ENCODE measurements at places on chromosomes 13 and 19.

- DNase-seq, result no peak
Measured at GRCh38 chr13:18949489-18949761, 232.2 kb downstream of the TUBA3C start.

DNA sequence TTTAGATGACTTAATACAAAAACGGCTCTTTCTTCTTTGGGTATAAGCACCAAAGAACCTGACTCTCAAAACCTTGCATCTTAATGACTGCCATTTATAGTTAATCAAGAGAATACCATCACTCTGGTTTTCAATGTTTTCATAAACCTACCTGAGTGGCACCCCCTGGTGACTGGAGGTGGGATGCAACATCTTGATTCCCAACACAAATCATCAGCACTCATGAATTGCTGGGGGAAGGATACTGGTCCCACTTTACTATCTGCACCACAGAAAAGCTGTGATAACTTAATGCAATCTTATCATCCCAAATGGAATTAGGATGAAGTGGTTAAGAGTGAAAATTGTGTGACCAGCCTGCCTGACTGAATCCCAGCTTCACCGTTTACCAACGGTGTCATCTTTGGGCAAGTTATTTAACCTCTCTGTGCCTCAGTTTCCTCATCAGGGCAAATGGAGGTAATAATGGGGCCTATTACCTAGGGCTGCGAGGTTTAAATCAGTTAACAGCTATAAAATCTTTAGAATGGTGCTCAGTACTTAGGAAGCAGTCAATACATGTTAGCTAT lies 366.4 kb downstream of the KLF12 start:
- no peak for DNase-seq

- no peak for DNase-seq
Measured at GRCh38 chr13:45327253-45327955, 13.6 kb downstream of the TPT1 start.

DNA sequence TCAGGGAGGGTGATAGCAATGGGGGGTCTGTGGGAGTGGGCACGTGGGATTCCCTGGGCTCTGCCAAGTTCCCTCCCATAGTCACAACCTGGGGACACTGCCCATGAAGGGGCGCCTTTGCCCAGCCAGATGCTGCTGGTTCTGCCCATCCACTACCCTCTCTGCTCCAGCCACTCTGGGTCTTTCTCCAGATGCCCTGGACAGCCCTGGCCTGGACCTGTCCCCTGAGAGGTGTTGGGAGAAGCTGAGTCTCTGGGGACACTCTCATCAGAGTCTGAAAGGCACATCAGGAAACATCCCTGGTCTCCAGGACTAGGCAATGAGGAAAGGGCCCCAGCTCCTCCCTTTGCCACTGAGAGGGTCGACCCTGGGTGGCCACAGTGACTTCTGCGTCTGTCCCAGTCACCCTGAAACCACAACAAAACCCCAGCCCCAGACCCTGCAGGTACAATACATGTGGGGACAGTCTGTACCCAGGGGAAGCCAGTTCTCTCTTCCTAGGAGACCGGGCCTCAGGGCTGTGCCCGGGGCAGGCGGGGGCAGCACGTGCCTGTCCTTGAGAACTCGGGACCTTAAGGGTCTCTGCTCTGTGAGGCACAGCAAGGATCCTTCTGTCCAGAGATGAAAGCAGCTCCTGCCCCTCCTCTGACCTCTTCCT lies 9.3 kb upstream of the CEACAM7 start:
- DNase-seq, result no peak

DNA sequence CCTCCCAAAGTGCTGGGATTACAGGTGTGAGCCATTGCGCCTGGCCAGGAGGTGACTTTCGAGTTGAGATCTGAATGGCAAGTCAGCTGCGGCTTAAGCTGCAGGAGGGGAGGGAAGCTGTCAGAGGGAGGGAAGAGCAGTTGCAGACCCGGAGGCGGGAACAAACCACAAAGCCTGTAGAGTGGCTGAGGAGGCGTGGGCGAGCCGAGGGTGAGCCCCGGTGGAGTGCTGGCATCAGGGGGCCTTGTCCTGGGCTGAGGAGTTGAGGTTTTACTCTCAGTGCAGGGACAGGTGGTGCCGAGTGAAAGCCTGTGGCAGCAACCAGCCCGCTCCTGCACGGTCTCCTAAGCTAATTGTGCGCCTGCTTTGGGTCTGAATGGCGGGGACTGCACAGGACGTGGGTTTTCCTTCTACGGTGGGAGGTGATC lies 24.2 kb downstream of the PPP1R37 start:
- DNase-seq, result peak; percentile 69

DNA sequence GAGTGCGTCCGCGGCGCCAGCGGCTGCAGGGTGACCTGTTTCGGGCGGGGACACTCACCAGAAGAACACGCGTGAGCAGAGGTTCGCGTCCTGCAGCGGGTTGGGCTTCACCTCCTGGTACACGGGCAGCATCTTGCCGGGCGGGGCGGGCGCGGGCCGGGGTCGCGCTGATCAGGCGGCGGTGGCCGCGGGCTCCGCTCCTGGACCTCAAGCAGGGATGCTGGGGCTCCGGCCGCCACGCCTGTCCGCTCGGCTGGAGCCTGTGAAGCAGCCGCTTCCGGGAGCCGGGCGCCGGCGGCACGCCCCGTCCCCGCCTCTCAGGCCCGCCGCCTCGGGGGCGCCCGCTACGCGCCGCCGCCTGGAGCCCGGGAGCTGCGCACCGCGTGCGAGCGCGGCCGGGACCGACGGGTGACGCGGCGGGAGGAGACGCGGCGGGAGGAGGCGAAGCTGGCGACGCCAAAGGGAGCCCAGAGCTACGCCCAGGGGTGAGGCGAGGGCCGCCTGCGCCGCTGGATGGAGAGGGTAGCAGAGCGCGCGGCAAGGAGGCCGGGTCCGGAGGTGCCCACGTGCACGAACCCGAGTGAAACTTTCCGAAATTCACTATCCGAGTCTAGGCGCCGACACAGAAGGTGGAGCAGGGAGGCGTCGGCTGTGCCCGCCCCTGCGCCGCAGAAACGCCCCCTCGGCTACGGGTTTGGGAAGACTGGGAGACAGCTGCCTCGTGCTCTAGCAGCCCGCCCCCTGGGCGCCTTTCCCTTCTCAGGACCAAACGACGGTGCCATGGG lies at the start of gene ABCC4:
Gene ABCC4, minus strand, starts transcription at position 269 of the 785 bp plus-strand sequence. Its CDS starts 137 bp downstream, at position 132.
- peak; percentile 69 for DNase-seq

GRCh38 chr19:743168-743687 lies 7.7 kb upstream of the MISP start:
- DNase-seq, result no peak

GRCh38 chr19:41030651-41031050 lies 39.6 kb downstream of the CYP2B6 start:
- no peak for DNase-seq

DNA sequence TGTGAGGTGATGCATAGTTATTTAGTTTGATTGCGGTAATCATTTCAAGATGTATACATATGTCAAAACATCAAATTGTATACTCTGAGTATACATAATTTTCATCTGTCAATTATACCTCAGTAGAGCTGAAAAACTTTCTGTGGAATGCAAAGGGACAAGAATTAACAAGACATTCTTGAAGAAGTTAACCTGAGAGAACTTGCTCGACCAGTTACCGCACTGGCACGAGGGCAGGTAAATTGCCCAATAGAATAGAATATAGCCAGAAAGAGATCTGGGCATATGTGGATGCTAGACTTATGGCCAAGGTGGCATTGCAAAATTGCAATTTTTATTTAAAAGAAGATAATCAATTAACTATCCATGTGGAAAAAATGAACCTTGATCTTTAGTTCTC lies 42.3 kb upstream of the GJB6 start:
- no peak for DNase-seq

DNA sequence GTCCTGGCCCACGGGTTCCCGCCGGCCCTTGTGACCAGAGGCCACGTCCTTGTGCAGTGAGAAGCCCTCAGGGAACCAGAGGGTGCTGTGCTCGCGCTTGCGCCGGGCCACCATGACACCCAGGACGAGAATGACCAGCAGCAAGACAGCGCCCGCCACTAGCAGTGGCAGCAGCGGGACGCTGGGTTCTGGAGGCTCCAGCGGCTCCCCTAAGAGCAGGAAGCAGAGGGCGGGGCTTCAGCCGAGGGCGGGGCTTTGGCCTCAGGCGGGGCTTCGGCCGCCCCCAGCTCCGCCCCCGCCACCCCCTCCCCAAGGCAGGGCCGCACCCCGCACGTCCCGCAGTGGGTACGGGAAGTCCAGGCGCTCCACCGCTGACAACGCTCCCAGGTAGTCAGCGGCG lies 30.4 kb downstream of the NOTCH3 start:
- no peak for DNase-seq

- no peak for DNase-seq
Measured at GRCh38 chr13:113273321-113273720, 23.7 kb upstream of the LAMP1 start.

- no peak for DNase-seq
Measured at GRCh38 chr13:24986826-24987225, 109.1 kb upstream of the PABPC3 start.

GRCh38 chr13:114311908-114312307 lies 2.4 kb upstream of the CHAMP1 start:
- no peak for DNase-seq

Data from activated T-cell treated with anti-CD3 and anti-CD28 coated beads for 48 hours (primary cell).